ENCODE measurements at places on chromosomes 13 and 19. TPM values are rescaled to one million over a fixed set of nuclear protein-coding genes. Genes with fewer than 3 reads are reported as not detected.

- H3K4me3 ChIP-seq = no peak overlapping the region
- H3K36me3 ChIP-seq = no peaks in the 10 kb centered on the region
- no peak overlapping the region for H3K27ac ChIP-seq
- no peaks in the 10 kb centered on the region for H3K4me1 ChIP-seq
- no peak for DNase-seq
Measured at GRCh38 chr13:33787051-33787591, 30.8 kb upstream of the RFC3 start.

- H3K4me3 ChIP-seq = no peak overlapping the region
- peaks cover 27% of the 10 kb centered on the region for H3K36me3 ChIP-seq
- H3K27ac ChIP-seq = no peak overlapping the region
- no peak for DNase-seq
- peaks cover 4% of the 10 kb centered on the region for H3K4me1 ChIP-seq
Measured at GRCh38 chr13:100533588-100534041, 55.0 kb downstream of the GGACT start.

DNA sequence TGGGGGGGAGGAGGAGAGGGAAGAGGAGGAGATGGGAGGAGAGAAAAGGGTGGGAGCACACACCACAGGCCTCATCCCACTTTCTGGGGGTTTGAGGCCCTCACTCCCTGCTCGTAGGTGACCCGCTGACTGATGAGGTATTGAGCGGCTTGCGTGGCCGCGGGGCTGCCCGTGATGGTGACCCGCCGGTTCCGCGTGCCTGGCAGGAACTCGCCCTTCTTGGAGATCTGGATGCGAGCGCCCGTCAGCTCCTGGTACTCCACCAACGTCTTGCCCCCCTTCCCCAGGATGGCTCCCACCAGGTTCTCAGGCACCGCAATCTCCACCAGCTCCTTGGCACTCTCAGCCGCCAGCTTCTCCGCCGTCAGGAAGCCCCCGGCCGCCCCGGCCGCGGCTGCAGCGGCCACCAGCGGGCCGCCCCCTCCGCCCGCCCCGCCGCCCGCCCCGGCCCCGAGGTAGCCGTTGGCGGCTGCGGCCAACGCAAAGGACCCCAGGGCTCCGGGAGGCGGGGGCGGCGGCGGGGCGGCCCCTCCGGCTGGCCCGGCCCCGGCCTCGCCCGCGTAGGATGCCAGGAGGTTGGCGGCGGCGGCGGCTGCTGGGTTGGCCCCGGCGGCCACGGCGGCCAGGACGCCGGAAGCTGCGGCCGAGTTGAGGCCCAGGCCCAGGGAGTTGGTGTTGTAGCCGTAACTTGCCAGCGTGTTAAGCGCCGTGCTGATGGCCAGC, 25.4 kb upstream of the NANOS2 start:
- no peak overlapping the region for H3K27ac ChIP-seq
- peaks cover 48% of the 10 kb centered on the region for H3K27me3 ChIP-seq
- no peak overlapping the region for H3K4me3 ChIP-seq
- no peaks in the 10 kb centered on the region for H3K36me3 ChIP-seq
- DNase-seq = no peak
- no peaks in the 10 kb centered on the region for H3K4me1 ChIP-seq

DNA sequence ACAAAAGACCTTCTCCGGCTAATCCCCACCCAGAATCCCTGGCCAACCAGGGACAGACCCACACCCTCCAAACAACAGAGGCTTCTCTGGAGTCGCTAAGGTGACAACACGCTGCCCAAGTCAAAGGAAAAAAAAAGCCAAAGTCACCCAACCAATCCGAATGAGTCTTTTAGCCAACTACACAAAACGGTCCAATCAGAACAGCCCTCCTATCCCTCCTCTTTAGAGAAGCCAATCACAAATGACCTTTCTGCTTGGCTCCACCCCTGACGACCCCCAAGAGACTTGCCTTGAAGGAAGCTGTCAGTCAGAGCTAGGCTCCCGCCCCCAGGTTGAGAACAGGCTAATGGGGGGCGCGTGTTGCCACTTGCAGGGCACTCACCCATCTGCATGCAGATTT, 6.6 kb upstream of the FBXW9 start:
- DNase-seq = no peak
- H3K27me3 ChIP-seq = no peaks in the 10 kb centered on the region
- H3K4me3 ChIP-seq = no peak overlapping the region
- H3K4me1 ChIP-seq = no peaks in the 10 kb centered on the region

- no peak overlapping the region for H3K4me3 ChIP-seq
- H3K27me3 ChIP-seq = no peaks in the 10 kb centered on the region
Measured at GRCh38 chr13:100124265-100124664, 35.4 kb downstream of the PCCA start.

GRCh38 chr13:40232311-40233040, 434.0 kb downstream of the FOXO1 start:
- no peak for DNase-seq
- H3K36me3 ChIP-seq = no peaks in the 10 kb centered on the region
- no peak overlapping the region for H3K27ac ChIP-seq
- H3K4me1 ChIP-seq = no peaks in the 10 kb centered on the region

- H3K4me1 ChIP-seq = peaks cover 5% of the 10 kb centered on the region
- H3K27me3 ChIP-seq = no peaks in the 10 kb centered on the region
- H3K4me3 ChIP-seq = peak overlapping the region; percentile 54
- no peak overlapping the region for H3K27ac ChIP-seq
Measured at GRCh38 chr19:1402411-1403070, 1.2 kb upstream of the GAMT start.

GRCh38 chr13:79659121-79659521, 178.2 kb downstream of the NDFIP2 start:
- peaks cover 2% of the 10 kb centered on the region for H3K36me3 ChIP-seq
- H3K27ac ChIP-seq = peak overlapping the region; percentile 77
- no peak for DNase-seq
- peaks cover 36% of the 10 kb centered on the region for H3K4me1 ChIP-seq
- H3K27me3 ChIP-seq = no peaks in the 10 kb centered on the region

GRCh38 chr19:35509018-35509652, 4.3 kb downstream of the DMKN start:
- H3K36me3 ChIP-seq = peaks cover 14% of the 10 kb centered on the region
- H3K4me3 ChIP-seq = peak overlapping the region; percentile 97
- H3K27ac ChIP-seq = peak overlapping the region; percentile 99
- peak; percentile 25 for DNase-seq
- H3K27me3 ChIP-seq = peaks cover 9% of the 10 kb centered on the region

DNA sequence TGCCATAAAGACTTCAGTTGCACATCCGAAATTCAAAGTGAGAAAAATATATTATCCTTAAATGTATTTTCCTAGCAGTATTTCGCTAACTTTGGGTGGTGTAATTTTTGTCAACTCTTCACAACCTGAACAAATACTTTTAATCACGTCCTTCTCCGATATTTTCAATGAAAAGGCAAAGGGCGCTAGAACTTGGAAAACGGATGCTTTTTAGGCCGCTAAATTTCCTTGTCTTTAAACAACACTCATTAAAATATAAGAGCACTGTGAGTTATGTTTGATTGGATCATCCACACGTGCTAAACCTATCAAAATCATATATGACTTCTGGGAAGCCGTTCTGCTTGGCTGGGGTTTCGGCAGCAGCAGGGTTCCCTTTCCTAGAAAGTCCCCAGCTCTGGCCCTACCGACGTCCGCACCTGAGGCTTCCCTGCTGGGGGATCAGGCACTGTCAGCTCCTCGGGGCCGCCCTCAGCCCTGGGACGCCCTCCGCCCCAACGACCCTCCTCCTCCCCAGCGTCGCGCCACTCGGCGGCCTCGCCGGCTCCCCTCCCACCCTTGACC, 462 bp upstream of the MPHOSPH8 start:
- H3K4me3 ChIP-seq = peak overlapping the region; percentile 95
- H3K27ac ChIP-seq = peak overlapping the region; percentile 86
- DNase-seq = no peak
- peaks cover 9% of the 10 kb centered on the region for H3K4me1 ChIP-seq
- peaks cover 15% of the 10 kb centered on the region for H3K36me3 ChIP-seq

DNA sequence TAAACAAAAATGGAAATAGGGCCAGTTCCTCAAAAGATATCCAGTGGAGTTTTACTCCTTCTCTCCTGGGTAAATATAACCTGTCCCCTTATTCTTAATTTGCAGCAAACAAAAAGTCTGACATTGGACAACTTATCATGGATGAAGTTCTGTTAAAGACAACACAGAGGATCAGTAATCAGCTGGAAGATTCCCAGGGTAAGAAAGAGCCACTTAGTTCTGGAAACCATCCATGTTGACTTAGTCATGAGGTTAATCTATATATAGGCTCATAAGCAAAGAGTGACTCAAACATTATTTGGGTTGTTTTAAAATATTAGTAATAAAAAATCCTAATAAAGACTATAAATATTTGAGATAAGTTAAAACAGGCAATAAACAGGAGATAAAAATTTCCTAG, 40.5 kb upstream of the EBPL start:
- no peak for DNase-seq
- H3K4me1 ChIP-seq = peaks cover 9% of the 10 kb centered on the region
- H3K27ac ChIP-seq = peak overlapping the region; percentile 18
- no peak overlapping the region for H3K4me3 ChIP-seq
- peaks cover 24% of the 10 kb centered on the region for H3K36me3 ChIP-seq
- H3K27me3 ChIP-seq = no peaks in the 10 kb centered on the region

DNA sequence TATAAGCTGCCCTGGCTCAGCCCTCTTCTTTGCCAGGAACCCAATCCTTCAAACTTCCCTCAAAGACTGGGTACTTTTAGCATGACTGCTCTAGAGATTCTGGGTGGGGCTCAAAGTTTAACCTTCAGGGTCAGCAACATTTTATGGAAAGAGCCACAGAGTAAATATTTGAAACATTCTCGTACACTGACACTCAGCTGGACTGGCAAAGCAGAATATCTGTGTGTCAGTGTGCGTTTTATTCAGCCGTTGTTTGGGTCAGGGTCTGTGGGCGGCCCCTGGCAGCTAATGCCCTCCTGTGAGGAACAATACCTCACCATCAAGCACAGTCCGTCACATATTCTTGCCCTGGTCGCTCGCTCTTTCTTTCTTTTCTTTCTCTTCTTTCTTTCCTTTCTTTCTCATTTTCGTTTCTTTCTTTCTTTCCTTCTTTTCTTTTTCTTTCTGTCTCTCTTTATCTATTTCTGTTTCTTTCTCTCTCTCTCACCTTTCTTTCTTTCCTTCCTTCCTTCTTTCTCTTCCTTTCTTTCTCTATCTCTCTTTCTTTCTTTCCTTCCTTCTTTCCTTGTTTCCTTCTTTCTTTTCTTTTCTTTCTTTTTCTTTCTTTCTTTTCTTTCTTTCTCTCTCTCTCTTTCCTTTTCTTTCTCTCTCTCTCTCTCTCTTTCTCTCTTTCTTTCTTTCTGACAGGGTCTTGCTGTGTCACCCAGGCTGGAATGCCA, 10.7 kb downstream of the DPRX start:
- H3K36me3 ChIP-seq = no peaks in the 10 kb centered on the region
- no peaks in the 10 kb centered on the region for H3K27me3 ChIP-seq
- no peak overlapping the region for H3K4me3 ChIP-seq
- no peak for DNase-seq

Gene NEK5
- total RNA-seq = 1.4 TPM

Gene C1QTNF9
- total RNA-seq = not detected

DNA sequence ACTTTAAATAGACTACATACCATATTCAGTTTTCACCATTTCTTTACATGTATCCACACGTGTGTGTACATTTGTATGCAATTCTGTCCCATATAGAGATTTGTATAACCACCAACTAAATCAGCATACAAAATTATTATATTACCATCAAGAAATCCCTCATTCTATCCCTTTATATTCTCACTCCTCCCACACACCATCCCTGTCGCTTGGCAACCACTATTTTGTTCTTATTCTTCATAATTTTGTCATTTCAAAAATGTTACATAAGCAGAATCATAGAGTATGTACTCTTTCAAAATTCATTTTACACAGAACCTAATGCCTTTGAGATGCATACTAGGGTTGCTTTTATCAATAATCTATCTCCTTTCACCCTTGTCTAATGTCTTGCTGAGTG, 740.5 kb downstream of the SLITRK5 start:
- no peak overlapping the region for H3K27ac ChIP-seq
- H3K4me1 ChIP-seq = no peaks in the 10 kb centered on the region
- DNase-seq = no peak
- no peaks in the 10 kb centered on the region for H3K27me3 ChIP-seq
- no peaks in the 10 kb centered on the region for H3K36me3 ChIP-seq

Gene BCAM
- 211 TPM for total RNA-seq

GRCh38 chr19:41932720-41933332, 4.6 kb upstream of the ERFL start:
- H3K4me3 ChIP-seq = no peak overlapping the region
- no peak for DNase-seq
- H3K4me1 ChIP-seq = peaks cover 26% of the 10 kb centered on the region

Gene LMO7
- total RNA-seq = 22.3 TPM

Gene NHLRC3
- total RNA-seq = 38.4 TPM

DNA sequence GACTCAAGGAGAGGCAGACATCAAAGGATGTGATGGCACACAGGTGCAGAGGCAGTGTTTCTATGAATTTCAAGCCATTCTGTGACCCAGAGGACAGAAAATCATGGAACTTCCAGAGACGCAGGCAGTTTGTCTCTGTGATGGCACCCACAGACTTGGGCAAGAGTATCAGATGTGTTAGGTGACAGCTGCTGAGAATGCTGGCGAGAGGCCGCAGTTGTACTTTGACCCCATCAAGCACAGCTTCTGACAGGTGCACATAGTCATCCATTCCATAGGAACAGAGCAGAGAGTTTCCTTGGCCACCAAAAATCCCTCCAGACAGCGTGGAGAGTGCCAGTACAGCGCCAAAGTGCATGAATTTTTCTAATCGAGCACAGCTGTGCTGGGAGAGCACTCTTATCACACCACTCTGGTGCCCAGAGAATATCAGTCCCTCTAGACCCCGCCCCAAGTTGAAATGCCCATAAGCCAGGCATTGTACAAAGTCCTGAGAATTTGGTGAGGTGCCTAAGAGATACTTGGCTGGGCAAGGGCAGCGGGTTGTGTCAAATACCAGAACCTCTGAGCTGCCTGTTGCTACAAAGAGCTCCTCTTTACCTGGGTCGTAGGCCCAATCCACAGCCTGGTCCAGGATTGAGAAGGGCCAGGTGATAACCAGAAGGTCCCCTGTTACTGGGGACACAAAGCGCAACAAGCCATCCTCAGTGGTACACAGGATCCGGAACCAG, 12.4 kb downstream of the WDR87 start:
- peaks cover 11% of the 10 kb centered on the region for H3K4me1 ChIP-seq
- DNase-seq = no peak
- H3K27me3 ChIP-seq = peaks cover 11% of the 10 kb centered on the region

Gene CLEC11A
- 5.4 TPM for total RNA-seq

DNA sequence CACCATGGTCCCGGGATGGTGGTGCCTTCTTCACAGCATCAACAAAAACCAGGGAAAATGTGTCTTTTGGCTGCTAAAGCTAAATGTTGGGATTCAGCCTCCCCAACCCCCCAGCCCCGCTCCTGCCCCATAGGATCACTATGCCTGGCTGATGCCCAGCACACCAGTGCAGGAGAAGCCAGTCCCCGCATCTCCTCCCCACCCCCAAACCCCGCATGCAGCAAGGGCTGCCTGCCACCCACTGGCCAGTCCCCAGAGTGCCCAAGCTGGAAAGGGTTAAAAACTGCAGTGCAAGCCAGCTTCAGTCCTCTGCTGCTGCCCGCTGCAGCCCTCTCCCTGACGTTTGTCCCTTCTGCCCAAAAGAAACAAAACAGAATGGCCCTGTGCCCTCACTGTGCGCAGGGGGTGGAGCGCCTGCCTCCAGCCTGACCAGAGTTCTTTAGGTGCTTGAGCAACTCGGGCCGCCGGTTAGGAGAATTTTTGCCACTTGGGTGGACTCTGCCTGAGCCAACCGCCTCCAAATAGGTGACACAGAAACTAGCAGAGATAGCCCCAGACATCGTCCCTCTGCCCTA, 3.7 kb downstream of the CALM3 start:
- peaks cover 13% of the 10 kb centered on the region for H3K36me3 ChIP-seq
- H3K4me3 ChIP-seq = no peak overlapping the region
- peaks cover 32% of the 10 kb centered on the region for H3K4me1 ChIP-seq
- no peaks in the 10 kb centered on the region for H3K27me3 ChIP-seq

Measured in progenitor cell of endocrine pancreas (in vitro differentiated cells).